ENCODE measurements at places on chromosomes 1 and 21. TPM values are rescaled to one million over a fixed set of nuclear protein-coding genes. Genes with fewer than 3 reads are reported as not detected.

Gene DCDC2B
- not detected for total RNA-seq

Gene CHI3L1
- total RNA-seq, result 6,408 TPM

Gene MYOC
- 2.8 TPM for total RNA-seq

Gene ASCL5
- not detected for total RNA-seq

Gene CELF3
- total RNA-seq, result not detected

Gene BTBD8
- 8.8 TPM for total RNA-seq

Gene KIF14
- total RNA-seq, result 4.3 TPM

Gene RRP1
- total RNA-seq, result 20.5 TPM

Gene LAX1
- 0.13 TPM for total RNA-seq

Gene SPRR4
- total RNA-seq, result not detected

Gene SLC2A5
- total RNA-seq, result 0.22 TPM

Gene CRYZL1
- total RNA-seq, result 30.8 TPM

Gene SERTAD4
- total RNA-seq, result not detected

Gene SLC9C2
- total RNA-seq, result under 0.01 TPM

Gene RGS13
- total RNA-seq, result not detected

Gene LINGO4
- total RNA-seq, result not detected

Gene STMN1
- total RNA-seq, result 98.2 TPM

Gene NCMAP
- total RNA-seq, result not detected

Gene ADARB1
- total RNA-seq, result 16.5 TPM

Gene FLG
- under 0.01 TPM for total RNA-seq

Gene IBA57
- total RNA-seq, result 4.8 TPM

Gene EPHA2
- total RNA-seq, result 9.8 TPM

Gene CTNNBIP1
- 17.2 TPM for total RNA-seq

Gene FAM163A
- not detected for total RNA-seq

Gene MSH4
- total RNA-seq, result 0.13 TPM

Gene RAB7B
- total RNA-seq, result 19.9 TPM
